ENCODE measurements at places on chromosomes 2 and 18. TPM values are rescaled to one million over a fixed set of nuclear protein-coding genes. Genes with fewer than 3 reads are reported as not detected.

- no peak for DNase-seq
These were observed 109.8 kb upstream of the ALPP start for GRCh38 chr2:232268636-232269165.

GRCh38 chr2:51025906-51026555 is 5.9 kb downstream of the NRXN1 start:
- no peak for DNase-seq

- DNase-seq, result no peak
These were observed 50.7 kb downstream of the TRIP12 start for GRCh38 chr2:229870903-229871656.

Gene NDUFB3
- 83.2 TPM for total RNA-seq

GRCh38 chr18:48000701-48001100 is 70.2 kb upstream of the SMAD2 start:
- no peak for DNase-seq

DNA sequence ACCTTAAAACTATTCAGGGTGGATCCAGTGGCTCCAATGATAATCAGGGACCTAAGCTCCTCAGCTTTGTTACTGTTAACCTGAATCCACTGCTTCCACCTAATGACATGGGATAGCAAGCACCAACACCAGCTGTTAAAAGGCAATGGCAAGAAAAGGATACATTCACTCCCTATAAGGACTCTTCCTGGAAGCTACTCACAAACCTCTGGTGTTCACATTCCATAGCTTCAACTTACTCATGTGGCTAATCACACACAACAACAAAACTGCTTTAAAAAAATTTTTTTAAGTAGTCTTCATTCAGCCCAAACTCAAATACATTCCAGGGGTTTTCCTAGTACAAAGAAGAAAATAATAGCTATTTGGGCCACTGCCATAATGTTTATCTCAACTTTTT is 24.5 kb downstream of the ROCK2 start:
- no peak for DNase-seq

DNA sequence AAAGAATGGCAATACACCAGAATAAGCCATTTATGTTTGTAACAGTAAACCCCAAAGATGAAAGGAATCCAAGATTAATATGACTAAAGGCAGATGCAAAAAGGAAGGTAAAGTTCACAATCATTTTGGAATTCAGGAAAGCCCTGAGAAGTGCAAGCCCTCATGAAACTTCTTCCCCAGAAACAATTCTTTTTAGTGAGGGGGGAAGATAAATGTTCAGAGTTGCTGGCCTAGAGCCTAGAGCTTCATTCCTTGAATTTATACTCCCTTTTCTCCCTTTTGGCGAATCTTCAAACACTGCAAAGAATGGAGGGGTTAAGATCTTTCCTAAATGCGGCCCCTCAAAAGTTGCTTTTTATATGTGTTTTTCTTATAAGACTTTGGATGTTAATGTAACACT is 368.8 kb downstream of the MEIS1 start:
- DNase-seq, result no peak

DNA sequence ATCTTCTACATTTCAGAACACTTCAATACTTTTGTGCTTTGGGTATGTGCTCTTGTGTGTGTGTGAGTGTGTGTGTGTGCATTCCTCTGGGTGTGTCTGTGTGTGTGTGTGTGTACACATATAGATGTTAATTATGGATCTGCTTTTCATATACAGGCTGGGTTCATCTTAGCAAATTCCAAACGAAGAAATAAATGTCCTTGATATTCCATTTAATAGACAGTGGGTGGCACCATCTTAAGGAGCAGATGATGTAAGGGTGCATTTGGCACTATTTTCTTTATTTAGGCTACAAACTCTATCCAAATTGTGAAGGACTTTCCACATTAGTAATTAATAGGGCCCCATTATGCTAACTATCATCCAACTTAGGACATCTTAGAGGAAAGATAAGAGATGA is 425.8 kb upstream of the POU3F3 start:
- DNase-seq, result no peak

GRCh38 chr2:98656800-98657199 is 48.4 kb downstream of the UNC50 start:
- DNase-seq, result no peak

Gene CCDC150
- 1.3 TPM for total RNA-seq

Gene FBXO36
- 3.0 TPM for total RNA-seq

DNA sequence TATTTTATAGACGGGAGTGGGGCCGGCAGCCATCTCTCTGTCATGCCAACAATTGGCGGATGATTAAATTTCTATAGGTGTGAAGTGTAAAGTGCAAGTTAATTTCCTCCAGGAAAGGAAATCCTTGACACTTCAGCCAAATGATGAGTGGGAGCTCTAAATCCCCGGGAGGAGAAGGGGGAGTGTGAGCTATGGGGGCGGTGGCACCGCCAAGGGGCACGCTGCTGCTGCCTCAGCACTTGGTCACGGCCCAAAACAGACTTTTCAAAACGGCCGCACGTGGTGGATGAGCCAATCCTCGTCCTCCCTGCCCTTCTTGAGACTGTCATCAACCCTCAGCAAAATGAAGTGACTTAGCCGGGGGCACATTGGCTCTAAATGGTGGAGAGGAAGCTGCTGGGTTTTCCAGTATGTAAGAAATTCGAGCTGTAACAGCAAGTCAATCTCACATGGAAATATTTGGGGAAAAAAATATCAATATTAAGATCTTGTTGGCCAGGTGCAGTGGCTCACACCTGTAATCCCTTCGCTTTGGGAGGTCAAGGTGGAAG is 200.8 kb downstream of the TFCP2L1 start:
- no peak for DNase-seq

DNA sequence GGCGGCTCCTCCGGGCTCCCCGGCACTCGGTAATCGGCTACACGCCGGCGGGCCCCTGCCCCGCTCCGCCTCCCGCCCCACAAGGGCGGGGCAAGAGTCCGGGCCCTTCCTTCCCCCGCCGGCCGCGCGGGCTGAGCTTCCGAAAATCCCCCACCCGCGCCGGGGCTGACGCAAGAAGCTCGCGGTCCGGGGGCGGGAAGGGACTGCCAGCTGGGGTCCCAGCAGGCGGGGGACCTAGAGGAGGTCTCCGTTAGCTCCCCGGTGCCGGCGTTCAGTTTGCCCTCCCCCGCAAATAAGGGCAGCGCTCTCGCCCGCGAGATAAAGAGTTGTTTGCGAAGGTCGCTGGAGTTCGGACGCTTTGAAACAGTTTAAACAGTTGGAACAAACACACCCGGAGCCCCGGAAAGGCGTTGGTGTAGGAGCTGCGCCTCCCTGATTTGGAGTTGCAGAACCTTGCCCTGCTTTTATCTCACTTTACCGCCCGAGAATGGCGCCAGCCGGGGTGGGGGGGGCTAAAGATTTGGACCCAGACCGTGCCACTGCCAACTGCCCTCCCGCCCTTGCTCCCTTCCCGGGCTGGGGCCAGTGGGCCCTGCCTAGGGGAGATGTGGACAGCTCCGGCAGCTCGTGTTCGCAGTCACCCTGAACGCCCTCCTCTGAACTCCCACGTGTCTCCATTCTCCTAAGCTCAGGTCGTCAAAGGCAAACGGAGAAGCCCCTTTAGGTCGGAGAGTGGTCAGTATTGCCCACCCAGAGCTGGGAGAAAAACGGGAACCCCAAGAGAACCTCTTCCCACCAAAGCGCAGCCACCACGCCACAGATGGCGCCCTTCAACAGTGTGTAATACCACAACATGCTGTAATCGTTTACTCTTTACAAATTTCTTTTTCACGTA is at the start of gene NFE2L2:
Gene NFE2L2 (minus strand): TSS at position 35 of the 895 bp plus-strand sequence. CDS start 151 bp downstream, outside the sequence.
- peak; percentile 99 for DNase-seq
